ENCODE measurements at places on chromosomes 7 and 10.

DNA sequence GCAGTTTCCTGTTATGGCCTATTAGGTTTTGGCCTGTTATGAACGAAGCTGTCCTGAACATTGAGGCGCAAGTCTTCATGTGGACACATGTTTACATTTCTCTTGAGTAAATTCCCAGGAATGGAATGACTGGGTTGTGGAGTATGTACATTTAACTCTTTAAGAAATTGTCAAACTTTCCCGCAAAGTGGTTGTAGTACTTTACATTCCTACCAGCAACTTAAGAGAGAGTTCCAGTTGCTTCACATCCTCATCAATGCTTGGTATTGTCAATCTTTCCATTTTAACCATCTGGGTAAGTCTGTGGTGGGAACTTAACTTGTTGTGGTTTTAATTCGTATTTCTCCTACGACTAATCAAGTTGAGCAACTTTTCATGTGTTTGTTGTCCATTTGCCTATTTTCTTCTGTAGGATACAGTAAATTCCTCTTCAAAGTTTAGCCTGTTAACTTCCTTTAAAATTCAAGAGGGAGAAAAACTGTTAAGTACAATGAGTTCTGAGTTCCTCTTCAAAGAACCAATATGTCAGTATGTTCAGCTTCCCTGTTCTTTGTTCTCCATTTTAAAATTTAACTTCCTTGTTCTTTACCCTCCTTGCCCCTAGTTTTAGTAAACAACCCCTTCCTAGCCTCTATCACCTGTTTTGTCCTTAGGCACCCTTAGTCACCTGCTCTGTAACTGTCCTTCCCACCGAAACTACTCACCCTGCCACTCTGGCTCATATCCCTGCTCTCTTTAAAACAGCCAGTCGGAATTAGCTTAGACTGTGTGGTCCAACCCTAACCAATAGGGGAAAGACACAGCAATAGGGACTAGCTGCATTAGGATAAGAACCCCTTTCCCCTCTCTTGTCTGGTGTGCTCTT lies 74.0 kb downstream of the FAM241B start:
- no peak for DNase-seq

GRCh38 chr7:46385662-46386309 lies 464.7 kb upstream of the IGFBP3 start:
- DNase-seq = no peak

- no peak for DNase-seq
These were observed 713.9 kb downstream of the SUGCT start for GRCh38 chr7:40848541-40849221.

DNA sequence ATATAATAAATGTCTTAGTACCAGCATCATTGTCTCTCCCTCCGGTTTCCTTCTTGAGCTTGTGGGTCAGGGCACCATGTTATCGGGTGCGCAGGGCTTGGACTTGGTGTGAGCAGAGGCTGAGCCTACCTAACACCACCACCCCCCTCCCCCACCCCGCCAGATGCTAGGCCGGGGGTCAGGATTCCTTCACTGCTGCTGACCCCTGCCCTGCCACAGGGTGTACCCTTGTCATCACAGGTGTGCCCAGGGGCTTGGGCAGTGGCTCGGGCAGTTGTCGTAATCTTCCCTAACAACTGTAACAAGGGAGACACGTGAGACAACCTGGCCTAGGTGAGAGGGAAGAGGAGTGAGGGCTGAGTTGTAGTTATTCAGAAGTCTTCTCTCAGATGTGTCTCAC lies 12.6 kb upstream of the NFKB2 start:
- no peak for DNase-seq

DNA sequence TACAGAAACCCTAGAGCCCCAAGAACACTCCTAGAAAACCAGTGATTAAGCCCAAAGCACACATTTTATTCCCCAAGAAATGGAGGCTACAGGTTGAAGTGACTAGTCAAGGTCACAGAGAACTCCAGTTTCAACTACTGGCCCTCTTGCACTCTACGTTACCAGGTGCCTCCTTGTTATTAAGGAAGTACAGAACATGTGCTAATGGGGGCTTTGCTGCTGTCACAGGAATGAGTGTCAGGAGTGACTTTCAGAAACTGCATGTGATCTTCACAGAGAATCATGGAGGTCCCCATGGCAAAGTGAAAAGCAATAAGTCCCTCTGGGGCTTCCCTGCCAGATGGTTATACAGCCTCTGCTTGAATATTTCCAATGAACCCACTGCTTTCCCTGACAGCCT lies 19.3 kb downstream of the JAZF1 start:
- no peak for DNase-seq

- DNase-seq = no peak
These were observed 172.5 kb downstream of the ELFN1 start for GRCh38 chr7:1842321-1843221.

DNA sequence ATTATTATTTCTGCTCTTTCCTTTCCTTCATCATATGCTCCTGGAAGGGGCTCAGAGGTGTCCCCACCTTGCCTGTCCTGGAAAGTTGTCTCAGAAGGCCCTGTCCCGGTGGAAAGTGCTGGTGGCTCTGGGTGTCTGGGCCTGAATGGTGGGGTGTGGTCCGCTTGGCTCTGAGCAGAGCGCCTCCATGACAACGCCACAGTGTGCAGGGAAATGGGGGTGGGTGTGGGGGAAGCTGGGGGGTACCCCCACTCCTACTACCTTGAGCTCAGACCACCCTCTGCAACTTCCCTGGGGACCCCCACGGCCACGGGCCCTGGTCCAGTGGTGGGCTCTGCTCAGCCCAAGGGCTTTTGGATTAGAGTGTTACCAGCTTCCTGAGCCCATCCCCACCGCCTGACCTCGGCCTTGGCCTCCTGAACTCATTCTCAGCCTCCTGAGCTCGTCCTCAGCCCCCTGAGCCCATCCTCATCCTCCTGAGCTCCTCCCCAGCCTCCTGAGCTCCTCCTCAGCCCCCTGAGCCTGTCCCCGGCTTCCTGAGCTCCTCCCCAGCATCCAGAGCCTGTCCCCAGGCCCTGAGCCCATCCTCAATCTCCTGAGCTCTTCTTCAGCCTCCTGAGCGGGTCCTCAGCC lies 106.4 kb upstream of the FAM20C start:
- no peak for DNase-seq

DNA sequence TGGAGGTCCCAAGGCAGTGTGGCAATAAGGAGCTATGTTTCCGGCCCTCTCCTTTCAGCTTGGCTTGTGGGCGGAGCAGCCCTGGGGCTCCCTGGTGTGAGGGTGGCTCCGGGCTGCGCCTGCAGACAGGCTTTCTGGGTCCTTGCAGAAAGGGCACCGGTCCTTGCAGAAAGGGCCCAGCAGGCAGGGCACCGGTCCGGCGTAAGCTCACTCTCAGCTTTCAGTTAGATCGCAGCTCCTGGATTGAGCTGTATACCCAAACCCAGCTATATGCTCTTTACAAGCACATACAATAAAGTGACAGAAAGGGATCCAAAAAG lies 293.8 kb upstream of the SHH start:
- DNase-seq = no peak

DNA sequence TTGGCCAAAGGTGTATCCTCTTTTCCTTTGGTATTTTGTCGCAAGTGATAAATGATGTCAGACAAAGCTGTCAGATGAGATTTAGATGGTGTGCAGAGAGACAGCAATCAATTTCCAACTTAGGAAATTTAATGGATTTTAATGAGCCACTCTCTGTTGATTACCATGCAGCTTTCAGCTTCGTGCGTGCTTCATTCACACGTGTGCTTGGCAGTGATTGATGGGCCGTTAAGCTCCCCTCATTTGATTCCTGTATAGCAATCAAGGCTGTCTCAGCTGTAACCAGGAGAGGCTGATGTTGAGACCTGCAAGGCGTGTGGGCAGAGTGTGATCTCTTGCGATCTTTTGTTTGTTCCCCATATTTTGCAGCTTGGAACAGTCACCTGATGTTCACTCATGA lies 439.6 kb downstream of the CALN1 start:
- DNase-seq = no peak

- no peak for DNase-seq
These were observed 52.0 kb downstream of the GRB10 start for GRCh38 chr7:50730446-50731400.

DNA sequence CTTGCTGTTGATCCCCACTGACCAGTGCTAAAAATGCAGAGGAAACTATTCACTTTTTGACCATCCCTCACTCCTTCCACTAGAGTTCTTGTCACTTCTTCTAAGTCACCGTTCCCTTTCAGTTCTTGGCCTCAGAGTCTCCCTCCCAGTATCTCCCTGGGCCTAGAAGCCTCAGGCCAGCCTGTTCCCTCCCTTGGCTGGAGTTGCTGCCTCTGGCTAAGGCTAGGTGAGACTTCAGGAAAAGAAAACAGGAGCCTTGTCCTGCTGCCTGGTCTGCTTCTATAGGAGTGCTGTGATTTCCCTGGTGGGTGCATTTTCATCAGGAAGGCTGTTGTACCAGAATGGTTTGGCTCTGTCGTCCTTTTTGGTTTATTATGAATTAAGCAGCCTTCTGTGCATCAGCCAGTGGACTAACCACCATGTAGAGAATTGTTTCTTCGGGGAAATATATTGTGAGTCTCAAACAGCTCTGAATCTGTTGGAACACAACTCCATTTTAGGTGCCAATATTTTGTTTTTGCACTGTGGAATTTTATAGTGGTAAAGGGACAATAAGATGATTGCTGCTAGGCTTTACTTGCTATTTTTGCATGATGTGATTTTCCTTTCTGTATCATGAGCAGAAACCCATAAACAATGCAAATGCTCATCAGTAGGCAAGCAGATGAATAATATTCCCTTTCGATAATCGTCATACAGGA lies 233.4 kb upstream of the FZD1 start:
- DNase-seq = no peak

DNA sequence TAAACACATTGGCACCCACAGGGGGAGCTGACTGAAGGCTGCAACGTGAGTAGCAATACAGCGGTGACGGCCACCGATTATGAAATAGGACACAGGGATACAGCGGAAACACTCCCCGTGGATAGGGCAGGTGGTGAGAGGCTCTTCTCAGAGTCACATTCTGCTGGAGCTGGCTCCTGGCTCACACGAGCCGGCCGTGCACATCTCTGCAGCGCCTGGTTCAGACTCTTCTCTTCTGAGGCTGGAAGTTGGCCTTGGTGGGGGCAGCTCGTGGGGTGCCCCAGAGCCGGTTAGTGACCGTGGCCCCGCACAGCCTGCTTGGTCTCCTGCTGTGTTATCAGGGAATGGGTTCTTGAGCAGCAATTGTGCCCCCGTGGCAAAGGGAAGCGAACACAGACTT lies 61.3 kb upstream of the EN2 start:
- DNase-seq = no peak

DNA sequence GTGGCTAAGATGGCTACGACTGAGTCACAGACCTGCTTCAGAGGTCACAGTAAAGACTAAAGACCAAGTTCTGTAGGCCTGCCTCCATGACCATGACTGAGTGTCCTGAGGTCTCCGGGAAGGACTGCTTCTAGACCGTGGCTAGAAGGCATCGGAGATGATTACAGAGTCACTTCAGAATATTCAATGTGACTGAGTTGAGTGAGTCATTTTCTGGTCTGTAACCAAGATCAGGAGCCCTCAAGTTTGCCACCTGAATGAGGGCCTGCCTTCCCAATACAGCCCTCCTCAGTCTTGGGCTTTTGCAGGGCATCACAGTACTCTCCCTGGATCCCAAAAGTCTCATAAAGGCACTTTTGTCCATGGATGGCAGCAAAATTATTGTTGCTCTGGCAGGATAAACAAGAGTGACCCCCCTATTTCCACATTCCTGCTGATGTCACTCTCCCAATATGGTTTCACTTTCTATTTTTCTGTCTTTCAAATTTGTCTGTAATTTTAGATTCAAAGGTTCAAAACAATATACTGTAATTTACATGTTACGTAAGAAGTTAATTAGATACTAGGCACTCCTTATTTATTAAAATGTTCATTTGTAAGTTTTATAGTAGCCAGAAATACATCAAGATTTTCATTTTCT lies 47.7 kb upstream of the ZNF92 start:
- DNase-seq = no peak

- DNase-seq = no peak
These were observed 92.8 kb upstream of the INSIG1 start for GRCh38 chr7:155204744-155205367.

DNA sequence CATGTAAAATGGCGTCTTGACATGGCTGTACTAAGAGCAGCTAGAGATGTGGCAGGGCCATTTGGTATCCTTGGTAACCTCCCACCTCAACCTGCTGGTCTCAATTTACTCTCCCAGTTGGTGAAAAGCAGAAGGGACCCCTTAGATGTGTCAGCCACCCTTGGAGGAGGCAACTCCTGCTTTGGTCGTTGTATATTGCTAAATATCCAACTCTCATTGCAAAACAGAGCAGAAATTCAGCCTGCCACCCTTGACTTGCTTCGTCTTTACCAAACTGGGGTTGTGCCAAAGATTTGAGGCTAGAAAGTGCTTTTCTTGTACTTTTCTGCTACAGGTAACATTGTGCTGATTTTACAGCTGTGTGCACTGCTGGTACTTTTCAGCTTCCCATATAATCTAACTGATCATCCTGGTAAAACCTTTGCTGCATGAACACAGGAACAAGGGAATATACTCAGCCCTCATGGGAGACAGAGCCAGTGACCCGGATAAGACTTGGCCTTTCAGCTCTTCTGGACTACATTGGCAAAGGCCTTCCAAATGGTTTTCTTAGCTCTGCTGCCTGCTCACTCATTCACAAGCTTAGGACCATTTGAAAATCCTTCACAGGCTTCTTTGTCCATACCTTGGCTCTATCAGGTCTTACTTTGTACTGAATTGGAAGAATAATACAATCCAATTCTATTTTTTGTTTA lies 2.2 kb upstream of the VSTM4 start:
- DNase-seq = no peak

- DNase-seq = no peak
These were observed 103.0 kb downstream of the TCF7L2 start for GRCh38 chr10:113053091-113053490.

DNA sequence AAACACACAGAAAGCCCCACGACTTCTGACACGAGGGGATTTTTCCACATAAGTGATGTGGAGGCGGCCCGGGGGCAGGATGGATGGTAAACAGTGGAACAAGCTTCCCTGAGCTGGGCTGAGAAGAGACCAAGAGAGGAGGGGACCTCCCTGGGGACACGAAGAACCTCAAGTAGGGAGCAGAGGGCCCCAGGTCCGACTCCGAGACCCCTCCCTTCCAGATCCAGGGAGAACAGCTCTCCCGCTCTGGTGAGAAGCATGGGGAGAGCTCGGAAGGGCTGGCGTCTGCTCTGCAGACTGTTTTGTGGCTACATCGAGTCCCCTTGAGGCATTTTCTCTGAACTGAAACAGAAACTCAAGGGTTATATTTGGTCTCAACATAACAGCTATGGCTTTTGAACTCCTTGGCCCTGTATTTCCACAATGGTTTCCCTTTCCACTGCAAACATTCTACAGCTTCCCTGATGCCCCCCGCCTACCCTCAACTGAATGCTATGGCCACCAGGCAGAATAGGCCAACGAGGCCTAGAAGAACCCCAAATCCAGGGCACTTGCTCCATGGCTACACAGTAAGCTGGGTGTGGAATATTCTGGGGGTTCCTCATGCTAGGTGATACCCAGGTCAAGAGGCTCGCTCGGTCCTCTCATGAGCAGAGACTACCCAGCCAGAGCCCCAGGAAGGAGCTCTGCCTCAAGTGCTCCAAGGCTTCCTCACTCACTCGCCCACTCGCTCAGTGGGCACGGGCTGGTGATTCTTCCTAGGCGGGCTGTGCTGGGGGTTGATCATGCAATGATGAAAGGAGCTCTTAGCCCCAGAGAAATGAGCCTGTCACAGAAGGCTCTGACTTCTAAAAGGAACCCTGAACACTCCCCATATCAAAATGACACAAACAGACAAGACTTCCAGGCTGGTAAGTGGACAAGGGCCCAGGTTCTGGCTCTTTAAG lies 47.5 kb downstream of the FAM53B start:
- no peak for DNase-seq
